DMS 273 treated with DMSO at 0.1 percent for 48 hours (cell line): ENCODE measurements at places on chromosomes 5 and 9.

- no peak for DNase-seq
Observed at GRCh38 chr5:172877466-172878260, 43.6 kb downstream of the ERGIC1 start.

DNA sequence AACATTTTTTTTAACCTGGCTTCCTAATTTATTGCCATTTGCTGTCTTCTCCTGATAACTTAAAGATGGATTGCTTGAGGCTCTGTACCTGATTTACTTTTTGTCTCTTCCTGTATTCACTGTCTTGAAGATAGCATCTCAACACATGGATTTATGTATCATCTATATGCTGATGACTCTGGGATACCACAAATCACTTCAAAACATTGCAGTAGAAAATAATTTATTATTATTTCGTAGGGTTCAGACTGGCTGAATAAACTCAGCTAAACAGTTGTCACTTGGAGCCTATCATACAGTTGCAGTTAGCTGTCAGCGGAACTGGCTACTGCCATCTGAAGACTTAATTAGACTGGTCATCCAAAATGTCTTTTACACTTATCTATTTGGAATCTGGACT, 1025.2 kb upstream of the CDH18 start:
- no peak for DNase-seq

- DNase-seq, result no peak
Observed at GRCh38 chr5:4646715-4647375, 493.3 kb upstream of the ADAMTS16 start.

DNA sequence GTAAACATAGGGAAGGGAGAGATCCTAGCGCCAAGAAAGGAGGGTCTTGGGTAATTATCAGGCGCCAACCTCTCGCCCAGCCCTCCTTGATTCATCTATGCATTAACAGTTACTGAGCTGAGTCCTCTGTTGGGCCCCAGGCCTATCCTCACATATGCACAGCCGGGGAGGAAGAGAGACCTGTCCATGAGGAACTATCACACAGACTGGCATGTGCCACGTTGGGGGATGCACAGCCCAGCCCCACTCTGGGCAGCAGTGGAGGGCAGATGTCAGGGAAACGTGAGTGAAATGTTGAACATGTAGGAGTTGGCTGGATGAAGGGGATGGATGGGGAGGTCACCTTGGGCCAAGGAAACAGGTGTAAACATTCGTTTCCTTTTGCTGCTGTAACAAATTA, 18.8 kb upstream of the ENHO start:
- no peak for DNase-seq

GRCh38 chr9:31030741-31031202, 1353.7 kb upstream of the ACO1 start:
- no peak for DNase-seq

DNA sequence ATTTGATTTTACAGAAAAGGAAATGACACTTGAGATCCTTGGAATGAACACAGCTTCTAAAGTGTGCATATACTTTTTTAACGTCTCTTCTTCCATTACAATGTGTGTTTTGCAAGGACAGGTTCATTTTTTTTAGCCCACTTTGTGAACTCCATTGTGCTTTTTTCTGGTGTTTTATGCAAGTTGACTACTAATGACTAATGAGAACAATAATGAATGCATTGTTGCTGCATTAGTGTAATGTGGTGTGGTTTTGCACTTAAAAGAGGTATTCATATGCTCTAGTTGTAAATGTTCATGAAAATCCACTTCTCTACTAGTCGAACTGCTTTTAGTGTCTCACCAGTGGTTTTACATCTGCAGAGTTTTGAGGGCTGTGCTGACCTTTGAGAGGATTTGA, 93.6 kb downstream of the UHRF2 start:
- no peak for DNase-seq

GRCh38 chr5:102539996-102540728, 41.4 kb upstream of the SLCO6A1 start:
- DNase-seq, result peak; percentile 46

DNA sequence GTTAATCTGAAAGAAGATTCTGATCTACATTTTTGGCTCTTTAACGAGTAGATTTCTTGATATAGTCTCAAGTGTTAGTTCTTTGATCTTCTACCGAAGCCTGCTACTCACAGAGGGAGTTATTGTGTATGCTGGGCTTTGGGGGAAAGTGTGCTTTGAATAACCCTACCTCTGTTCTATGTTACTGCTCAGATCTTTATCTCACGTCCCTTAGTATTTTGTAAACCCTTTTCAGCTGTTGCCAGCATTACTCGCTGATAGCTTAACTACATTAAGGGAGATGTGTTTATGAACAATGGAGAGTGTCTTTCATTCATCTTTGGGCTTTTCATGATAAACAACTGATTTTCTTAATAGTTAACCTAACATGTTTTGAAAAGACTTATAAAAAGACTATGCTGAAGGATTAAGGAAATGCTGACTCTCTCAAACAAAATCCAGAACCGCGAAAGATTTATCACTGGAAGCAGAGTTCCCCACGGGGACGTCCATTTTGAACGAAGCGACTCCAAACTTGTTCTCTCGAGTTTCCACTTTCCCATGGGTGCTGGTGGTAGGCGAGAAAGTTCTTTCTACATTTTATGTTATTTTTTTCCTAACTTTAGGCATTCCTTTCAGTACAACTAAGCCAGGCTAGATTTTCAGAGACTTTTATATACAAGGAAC, 27.9 kb upstream of the ALDH1A1 start:
- no peak for DNase-seq

GRCh38 chr5:146541958-146542849, 26.2 kb upstream of the GPR151 start:
- peak; percentile 63 for DNase-seq

GRCh38 chr5:172178991-172179989, 8.7 kb downstream of the STK10 start:
- no peak for DNase-seq

GRCh38 chr5:66365981-66366380, 221.9 kb downstream of the SREK1 start:
- DNase-seq, result no peak

- DNase-seq, result no peak
Observed at GRCh38 chr9:125655066-125655633, 51.9 kb downstream of the MAPKAP1 start.

DNA sequence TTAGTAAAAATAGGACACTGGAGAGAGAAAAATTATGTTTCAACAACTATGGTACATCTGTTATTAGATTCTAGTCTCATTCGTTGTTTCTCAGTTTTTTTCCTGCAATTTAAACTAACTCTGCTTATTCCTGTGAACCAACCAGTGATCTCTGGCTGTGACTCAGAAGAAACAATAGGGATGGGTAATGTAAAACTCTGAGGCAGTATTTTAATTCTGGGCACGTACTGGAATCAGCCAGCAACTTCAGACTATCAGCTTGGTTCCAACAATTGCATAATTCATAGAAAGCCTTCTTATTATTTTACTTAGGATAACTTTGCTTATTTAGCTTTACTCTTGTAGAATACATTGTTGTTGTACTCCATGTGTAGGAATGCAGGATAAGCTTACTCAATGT, 28.8 kb downstream of the MLLT3 start:
- DNase-seq, result no peak

DNA sequence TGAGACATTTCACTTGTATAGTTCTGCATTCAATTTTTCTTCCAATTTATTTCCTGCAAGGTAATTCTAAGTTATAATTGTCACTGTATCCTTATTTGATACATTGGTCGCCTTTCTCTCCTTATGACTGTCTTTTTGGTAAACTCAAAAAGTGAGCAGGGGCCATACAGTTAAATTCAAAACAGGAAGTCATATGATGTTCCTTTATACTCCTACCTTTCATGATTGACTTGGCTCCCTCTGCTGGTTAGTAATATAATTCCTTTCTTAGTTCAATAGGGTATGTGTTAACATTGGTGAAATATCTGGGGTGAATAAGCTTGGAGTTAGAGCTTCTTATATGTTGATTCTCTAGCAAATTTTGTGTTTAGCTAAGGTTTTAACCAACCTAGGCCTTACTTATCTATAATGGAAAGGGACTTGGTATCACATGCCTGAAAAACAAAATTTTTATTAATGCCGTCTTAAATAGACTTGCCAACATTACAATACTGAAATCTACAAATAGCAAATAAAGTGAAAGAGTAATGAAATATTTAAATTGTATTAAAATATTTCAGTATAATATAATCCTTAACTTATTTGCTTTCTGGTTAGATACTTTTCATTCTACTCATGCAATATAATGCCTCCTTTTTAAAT, 6.0 kb upstream of the NIPBL start:
- DNase-seq, result peak; percentile 68

DNA sequence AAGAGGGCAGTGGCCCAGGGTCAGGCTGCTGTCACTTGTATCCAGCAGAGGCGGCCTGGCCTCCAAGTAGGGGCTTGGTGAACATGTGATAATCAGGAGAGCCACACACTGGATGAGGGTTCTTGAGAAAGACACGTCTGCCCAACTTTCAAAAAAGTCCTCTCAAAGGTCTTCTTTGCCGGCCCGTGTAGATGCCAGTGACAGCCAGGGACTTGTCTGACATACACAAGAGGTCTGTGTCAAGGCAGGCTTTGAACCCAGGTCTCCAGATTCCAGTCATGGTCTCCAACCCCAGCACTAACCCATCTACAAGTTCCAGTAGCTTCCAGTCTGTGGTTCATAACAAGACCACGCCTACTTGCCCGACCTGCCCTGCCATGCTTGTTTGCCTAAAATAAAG, 7.9 kb upstream of the AMBP start:
- no peak for DNase-seq

DNA sequence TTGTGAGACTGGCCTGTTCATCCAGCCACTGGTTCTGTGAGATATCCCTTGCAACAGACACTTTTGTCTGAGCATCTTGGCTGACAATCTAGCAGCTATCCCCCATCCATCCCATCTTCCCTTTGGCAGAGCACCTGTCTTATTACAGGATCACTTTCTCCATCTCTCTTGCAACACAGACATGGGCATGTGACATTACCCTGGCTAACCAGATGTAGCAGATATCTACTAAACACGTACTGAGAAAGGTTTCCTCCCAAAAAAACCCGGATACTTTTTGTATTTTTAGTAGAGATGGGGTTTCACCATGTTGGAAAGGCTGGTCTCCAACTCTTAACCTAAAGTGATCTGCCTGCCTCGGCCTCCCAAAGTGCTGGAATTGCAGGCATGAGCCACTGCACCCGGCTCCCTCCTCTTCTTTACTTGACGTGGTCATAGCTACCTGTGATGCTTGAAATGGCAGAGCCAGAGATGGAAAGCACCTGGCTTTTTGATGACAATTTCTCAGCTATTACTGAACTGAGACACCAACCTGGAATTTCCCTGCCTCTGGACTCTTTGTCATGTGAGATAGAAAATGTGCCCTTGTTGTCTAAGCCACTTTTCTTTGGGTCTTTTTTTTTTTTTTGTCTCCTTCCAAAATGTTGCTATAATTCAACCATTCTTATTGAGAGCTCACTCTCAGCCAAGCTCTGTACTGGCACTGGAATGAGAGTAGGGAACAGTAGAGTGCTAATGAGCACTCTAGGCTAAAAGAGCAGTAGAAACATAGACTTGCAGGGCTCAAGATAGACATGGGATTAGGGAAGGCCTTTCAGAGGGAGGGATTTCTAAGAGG, 32.6 kb downstream of the FNBP1 start:
- DNase-seq, result no peak

DNA sequence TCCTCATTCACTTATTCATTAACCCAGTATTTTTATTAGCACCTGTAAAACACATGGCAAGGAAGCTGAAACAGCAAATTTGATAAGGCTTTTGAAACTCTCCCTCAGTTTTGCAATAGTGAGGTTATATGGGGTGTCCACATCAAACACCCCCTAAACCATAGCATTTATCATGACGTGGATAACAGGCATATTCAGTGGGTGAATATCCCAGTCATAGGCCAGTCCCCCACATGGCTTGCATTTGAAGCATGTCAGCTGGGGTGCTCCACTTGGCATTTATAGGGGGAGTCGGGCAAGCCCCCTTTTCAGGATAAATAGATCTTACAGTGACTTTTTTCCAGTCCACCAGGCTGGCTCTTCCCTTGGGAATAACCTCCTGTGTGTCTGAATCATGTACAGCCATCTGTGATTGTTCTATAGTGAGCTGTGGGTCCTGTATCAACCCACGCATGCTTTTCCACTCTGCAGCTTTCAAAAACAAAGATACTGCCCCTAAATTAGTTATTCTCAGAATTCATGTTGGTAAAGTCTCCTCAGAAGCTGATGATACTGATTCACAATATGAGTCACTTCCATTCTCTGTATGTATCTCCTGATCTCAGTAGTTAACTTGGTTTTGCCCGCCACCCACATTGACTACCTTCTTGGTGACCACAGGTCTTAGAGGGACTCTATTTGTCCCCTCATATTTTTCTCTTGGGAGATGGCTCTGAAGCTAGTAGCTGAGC, 84.4 kb upstream of the SPIN1 start:
- DNase-seq, result no peak

DNA sequence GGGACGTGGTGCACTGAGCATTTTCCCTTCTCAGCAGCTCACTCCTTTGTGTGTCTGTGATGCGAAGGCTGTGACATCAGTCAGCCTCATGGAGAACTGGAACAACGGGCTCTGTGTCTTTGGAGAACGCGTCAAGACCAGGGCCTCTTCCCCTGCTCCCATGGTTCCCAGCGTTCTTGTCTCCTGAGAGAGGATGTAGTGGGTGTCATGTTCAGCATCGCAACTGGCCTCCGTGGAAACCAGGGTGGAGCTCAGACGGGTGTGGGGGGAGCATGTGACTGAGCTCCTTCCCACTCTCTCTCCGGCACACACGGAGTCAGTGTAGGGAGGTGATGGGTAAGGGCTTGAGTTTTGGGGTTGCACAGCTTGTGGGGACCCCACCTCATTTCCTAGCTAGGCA, 59.7 kb downstream of the TENT4A start:
- DNase-seq, result no peak
